ENCODE measurements at places on chromosomes 4 and X. TPM values are rescaled to one million over a fixed set of nuclear protein-coding genes. Genes with fewer than 3 reads are reported as not detected.

SPOCK3 gene
- not detected for total RNA-seq

GPR78 gene
- total RNA-seq = not detected

- DNase-seq = peak; percentile 94
Observed at GRCh38 chr4:7811536-7812191, 128.0 kb downstream of the AFAP1 start.

GRCh38 chrX:1493877-1494510 is 41.3 kb upstream of the ASMTL start:
- DNase-seq = no peak

GRCh38 chrX:151753313-151754046 is 18.9 kb downstream of the CNGA2 start:
- no peak for DNase-seq

DNA sequence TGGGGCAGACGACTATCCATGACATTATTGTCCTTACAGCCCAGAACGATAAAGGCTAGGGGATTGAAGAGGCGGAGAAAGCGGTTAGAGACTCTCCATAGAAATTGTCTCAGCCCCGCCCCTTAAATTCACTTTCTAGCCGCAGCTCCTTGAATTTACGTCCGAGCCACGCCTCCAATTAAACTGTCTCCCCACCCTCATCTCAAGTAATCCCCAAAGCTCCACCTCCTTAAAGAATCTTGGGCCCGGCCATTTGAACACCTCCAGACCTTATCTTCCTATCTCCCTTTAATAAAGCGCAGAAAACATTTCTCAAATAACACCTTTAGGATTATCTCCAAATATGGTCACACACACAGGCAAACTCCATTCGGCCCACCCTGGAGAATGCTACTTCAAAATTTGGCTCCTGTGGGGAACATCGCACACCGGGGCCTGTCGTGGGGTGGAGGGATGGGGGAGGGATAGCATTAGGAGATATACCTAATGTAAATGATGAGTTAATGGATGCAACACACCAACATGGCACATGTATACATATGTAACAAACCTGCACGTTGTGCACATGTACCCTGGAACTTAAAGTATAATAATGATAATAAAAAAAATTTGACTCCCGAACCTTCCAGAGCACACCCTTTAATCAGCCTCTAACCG is 7.2 kb upstream of the MAGIX start:
- peak; percentile 58 for DNase-seq

Measured in LHCN-M2 (cell line).